ENCODE measurements at places on chromosomes 7 and 10.

DNA sequence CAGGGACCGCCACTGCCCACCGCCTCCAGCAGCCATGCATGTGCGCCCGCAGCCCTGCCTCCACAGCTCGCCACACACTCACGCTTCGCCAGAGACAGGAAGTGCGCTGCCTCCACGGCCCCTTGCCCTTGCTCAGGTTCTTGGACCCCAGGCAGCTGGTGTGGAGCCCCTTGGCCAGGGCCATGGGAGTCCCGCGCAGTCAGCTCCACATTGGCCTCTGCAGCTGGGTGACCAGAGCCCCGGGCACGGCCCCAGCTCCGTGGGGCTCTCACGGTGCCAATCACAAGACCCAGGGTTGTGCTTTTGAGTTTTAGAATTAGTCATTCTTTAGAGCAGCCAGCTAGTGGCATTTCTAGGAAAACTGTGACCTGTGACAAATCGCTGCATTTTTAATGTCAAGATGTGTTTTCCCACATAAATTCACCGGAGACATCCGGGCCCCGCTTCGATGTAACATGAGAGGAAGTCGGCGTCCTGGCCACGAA lies 4.3 kb upstream of the UTF1 start:
- no peak for DNase-seq

GRCh38 chr10:99540657-99541531 lies 8.2 kb downstream of the NKX2-3 start:
- no peak for DNase-seq

DNA sequence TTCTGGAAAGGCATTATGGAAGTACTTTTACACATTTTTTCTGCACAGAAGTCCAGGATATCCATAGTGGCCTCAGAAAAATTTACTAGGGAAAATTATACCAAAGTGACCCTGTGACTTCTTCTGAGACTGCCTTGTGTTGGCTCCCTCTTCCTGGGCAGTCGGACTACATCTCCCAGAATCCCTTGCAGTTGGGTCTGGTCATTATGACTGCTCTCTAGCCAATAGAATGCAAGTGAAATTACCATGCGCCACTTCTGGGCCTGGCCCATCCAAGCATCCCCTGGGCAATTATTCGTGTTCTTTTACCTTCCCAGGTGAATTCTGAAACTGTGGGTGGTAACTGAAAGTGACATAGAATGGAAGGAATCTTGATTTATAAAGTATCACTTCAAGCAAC lies 430.9 kb downstream of the ACTR3B start:
- no peak for DNase-seq

- no peak for DNase-seq
These were observed 255.4 kb upstream of the PITRM1 start for GRCh38 chr10:3427950-3428354.

- no peak for DNase-seq
These were observed 293.6 kb downstream of the ARHGAP12 start for GRCh38 chr10:31635009-31635408.

All from vagina (tissue), 2 donors.